ENCODE measurements at places on chromosomes 16 and 17.

GRCh38 chr16:1333149-1333812 is at the start of gene BAIAP3:
Gene BAIAP3 (plus strand): TSS chr16:1333645. CDS start chr16:1338550, 4,905 bp downstream.
- DNase-seq = no peak

- DNase-seq = no peak
Observed at GRCh38 chr16:29645694-29646187, 17.3 kb upstream of the SPN start.

DNA sequence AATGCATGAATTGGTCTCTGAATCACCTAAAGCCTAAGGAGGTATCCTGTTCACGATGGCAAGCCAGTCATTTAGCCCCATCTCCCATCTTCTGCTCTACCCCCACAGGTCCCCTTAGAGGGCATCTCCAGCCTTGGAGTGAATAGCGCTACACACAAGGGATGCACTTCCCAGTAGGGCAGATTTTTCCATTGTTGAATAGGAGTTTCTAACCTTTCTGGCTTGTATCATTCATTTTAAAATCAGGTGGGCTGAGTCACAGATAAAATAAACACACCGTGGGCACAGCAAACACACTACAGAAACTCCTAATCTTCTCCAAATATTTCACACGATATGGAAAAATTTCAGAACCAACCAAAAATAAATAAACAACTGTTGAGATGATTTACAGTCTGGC is 201.2 kb upstream of the NOG start:
- no peak for DNase-seq

DNA sequence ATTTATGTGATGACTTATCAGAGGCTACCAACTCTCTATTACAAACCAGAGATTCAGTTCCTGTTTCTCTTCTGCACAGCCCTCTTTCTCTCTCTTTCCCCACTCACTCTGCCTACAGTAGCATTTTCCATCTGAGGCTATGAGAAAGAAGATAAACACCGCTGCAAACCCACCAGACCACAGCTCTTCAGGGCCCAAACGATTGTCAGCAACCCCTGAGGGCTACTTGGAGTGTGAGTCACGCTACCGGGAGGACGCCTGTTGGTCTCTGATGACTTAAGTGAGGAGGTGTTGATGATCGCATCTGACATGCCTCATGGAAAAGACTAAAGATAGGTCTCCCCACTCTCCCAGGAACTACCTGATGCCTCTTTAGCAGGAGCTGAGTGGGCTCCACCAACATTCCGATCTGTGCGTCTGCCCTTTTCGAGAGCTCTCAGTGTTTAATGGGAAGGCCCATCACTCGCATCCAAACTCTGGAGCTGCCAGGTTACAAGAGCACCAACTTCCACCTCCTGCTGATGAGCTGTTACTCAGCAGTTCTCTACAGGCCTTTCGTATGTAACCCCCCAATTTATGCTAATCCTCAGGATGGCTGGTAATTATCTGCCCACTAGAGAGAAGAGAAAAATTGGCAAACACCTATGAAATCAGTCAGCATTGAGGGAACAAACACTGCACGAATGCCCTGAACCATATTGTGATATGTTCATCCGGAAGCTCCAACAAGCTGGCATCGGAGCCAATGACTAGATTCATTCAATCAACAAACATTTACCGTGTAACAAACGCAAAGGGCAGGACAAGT is 9.2 kb downstream of the GRIN2A start:
- no peak for DNase-seq

GRCh38 chr17:47918006-47918405 is 22.0 kb downstream of the SP2 start:
- no peak for DNase-seq

- no peak for DNase-seq
Observed at GRCh38 chr17:72766761-72767356, 325.6 kb downstream of the SLC39A11 start.

Measured in upper lobe of right lung (tissue), 1 donor.